H9 (cell line): ENCODE measurements at places on chromosomes 4 and X. TPM values are rescaled to one million over a fixed set of nuclear protein-coding genes. Genes with fewer than 3 reads are reported as not detected.

DNA sequence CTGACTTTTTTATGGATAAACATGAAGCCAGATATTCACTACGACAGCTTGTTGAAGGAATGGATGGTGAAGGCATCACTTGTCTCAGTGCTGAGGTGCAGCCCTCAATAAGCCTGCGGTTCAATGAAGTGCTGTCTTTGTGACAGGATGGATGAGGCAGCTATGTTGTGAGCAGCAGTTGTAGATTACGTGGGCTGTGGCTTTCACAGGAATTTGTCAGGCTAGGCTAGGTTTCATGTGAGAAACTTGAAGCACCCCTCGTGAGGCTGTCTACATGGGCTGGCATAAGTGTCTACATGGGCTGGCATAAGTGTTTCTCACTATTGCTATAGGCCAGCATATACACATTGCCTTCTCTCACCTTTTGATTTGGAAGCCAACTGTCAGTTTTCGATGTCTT lies 1050.0 kb downstream of the ADGRL3 start:
- no peak for DNase-seq

- DNase-seq, result no peak
Observed at GRCh38 chr4:123345137-123345934, 51.3 kb upstream of the SPRY1 start.

DNA sequence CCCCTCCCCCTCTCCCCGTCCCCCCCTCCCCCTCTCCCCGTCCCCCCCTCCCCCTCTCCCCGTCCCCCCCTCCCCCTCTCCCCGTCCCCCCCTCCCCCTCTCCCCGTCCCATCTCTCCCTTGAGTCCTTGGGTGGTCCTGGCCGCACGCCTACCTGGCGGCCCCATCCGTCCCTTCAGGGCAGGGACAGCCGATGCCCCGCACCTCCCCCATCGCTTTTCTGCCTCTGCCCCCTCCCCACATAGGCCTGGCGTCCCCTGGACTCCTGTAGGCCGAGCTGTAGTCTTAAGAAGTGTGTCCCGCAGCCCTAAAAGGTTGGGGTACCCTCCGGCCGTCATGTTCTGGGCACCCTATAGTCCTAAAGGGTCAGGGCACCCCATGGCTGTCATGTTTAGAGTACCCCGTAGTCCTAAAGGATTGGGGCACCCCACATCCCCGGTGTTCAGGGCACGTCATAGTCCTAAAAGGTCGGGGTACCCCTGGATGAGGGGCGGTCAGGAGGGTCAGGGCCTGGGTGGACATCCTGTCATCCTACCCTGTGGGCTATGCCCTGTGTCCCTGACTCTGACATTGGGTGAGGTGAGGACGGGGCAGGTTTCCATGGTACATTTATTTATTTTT lies 10.8 kb upstream of the GTPBP6 start:
- no peak for DNase-seq

DNA sequence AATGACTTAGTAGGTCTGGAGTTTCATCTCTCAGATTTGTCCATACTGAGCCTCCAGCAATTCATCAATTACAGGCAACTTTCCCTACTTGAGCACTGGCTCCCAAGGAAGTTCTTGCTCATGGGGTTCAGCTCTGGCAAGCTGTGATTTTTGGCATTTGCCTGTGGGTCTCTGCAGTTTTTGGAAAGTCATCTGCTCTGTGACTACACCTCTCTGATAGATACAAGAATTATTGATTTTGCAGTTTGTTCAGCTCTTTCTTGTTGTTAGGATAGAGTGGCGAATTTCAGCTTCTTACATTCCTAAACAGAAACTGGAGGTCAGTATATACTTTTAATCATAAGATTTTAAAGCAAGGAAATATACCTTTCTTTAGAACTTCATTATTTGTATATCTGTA lies 209.7 kb upstream of the NPY2R start:
- DNase-seq, result no peak

DNA sequence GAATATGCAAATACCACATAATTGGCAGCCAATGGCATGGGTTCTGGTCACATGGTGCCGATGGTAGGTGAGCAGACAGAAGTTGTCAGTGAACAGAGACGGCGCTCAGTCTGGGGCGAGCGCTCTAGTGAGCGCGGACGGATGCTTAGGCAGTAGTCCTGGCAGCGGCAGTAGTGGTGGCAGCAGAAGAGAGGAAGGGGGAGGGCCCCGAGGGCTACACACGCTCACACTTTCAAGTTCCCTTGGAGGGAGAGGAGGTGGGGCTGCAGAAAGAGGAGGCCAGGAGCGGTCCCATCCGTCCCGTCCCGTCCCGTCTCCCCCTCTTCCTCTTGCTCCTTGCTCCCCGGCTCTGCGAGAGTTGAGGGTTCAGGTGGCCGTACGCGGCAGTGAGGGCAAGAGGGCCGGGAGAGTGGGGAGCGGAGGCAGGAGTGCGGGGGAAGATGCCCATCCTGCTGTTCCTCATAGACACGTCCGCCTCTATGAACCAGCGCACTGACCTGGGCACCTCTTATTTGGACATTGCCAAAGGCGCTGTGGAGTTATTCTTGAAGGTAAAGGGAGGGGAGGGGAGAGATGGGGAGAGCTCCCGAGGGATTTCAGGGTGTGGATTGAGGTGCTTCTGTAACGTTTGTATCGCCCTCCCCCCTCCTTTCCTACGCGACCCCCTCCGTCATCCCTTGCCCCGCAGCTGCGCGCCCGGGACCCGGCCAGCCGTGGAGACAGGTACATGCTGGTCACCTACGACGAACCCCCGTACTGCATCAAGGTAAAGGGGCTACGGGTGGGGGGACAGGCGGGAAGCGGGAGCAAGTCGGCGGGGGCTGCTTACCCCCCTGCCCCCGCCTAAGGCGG lies at the start of gene INTS6L:
INTS6L (plus strand) TSS at position 108 of the 852 bp plus-strand sequence; CDS start at position 441, 333 bp downstream.
- peak; percentile 88 for DNase-seq

DNA sequence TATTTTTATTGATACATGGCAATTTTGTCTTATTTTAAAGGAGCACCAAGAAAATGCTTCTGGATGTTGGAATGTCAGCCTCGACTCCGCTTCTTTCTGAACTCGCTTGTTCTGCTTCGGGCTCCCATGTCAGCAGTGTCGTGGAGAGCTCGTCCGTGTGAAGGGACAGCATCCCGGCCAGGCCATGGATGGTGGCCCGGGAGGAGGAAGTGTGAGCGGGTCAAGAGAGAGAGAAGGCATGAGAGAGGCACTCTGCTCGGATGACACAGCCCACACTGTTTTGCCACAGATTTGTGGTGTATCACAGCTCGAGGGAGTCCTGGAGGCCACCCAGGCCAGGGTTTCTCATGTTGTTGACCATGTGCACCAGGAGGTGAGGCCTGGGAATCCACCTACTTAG lies 107.0 kb downstream of the TRAPPC11 start:
- DNase-seq, result no peak

- no peak for DNase-seq
Observed at GRCh38 chrX:21958916-21959315, 18.4 kb downstream of the SMS start.

GRCh38 chr4:146343199-146343598 lies 128.9 kb downstream of the REELD1 start:
- DNase-seq, result no peak

GRCh38 chr4:181685911-181686310 lies 557.3 kb upstream of the TENM3 start:
- no peak for DNase-seq

The ARL9 gene
- total RNA-seq, result 0.48 TPM in 1 of 2 replicates, not detected in the other

The LUZP4 gene
- total RNA-seq, result not detected in 2 replicates

The ARSJ gene
- 0.57 and 1.1 TPM in 2 replicates for total RNA-seq
